Left renal cortex interstitium (tissue), 4 donors: ENCODE measurements at places on chromosomes 13 and 19. TPM values are rescaled to one million over a fixed set of nuclear protein-coding genes. Genes with fewer than 3 reads are reported as not detected.

- DNase-seq: no peak
Observed at GRCh38 chr19:48346191-48346590, 17.5 kb downstream of the TMEM143 start.

- no peak for DNase-seq
Observed at GRCh38 chr13:27607125-27607524, 13.2 kb downstream of the LNX2 start.

DNA sequence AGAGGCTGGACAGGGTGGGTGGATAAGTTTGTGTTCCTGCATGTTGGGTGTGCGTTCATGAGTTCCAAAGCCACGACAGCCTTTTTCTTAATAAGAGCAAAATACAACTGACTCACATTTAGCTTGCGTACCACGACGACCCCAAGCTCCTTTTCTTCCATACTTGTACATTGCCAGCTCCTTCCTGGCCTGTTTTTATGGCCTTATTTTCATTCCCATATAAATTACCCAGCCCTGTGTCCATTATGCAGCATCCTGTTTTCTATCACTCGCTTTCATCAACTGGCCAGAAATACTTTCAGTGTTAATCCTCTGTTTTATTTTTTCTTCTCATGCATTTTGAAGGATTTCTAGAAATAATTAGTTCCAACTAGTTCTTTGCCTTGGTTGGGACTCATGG, 499.1 kb downstream of the FOXO1 start:
- DNase-seq: no peak

DNA sequence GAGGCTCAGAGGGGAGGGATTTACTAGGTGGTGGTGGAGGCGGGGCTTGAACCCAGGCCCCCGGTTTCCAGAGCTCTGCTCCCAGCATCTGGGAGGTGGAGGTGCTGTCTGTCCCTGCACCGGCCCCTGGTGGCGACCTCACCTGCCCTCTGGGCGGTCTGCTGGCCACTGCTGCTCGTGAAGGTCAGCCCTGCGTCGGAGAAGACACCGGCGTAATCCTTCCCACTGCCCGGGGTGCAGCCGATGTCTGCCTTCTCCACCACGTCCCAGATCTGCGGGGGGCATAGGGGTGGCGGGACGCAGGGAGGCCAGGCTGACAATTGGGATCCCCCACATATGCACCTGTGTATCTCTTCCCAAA, 12.8 kb downstream of the C3 start:
- no peak for DNase-seq

DNA sequence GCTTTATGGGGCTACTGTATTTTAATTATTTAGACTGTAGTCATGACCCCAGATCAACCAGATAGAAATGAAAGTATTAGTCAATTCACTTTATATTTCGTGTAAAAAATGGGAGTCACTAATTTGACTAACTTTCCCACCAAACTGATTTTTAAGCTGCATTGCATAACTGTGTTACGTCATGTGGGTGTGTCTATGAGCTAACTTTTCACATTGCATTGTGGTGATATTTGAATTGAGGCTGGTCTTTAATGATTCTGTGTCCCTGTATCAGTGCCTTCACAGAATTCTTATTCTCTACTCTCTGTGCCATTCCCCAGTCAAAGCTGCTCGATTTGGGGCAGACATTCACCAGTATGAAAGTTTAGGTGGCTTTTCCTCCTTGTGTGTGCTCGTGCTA, 172.7 kb upstream of the MAB21L1 start:
- DNase-seq: no peak

The PRTN3 gene
- polyA plus RNA-seq: 1.6 TPM

DNA sequence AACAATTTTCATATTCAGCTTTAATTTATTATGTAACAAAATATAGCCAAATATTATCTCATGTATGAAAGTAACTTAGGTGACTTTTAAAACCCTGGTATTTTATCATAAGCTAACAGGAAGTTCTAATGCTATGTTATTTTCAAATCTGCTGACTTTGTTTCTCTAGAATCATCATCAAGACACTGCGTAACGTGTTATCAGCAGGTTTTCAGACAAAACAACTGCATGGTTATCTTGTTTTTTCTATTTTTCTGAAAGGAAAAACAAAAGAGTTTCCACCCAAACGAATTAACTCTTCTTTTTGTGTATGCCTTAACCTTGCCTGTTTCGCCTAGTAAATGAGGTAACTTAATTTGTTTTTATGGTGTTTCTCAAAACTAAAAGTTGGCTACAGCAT, 156.3 kb downstream of the TBC1D4 start:
- no peak for DNase-seq
